ENCODE measurements at places on chromosomes 13 and 19. TPM values are rescaled to one million over a fixed set of nuclear protein-coding genes. Genes with fewer than 3 reads are reported as not detected.

DNA sequence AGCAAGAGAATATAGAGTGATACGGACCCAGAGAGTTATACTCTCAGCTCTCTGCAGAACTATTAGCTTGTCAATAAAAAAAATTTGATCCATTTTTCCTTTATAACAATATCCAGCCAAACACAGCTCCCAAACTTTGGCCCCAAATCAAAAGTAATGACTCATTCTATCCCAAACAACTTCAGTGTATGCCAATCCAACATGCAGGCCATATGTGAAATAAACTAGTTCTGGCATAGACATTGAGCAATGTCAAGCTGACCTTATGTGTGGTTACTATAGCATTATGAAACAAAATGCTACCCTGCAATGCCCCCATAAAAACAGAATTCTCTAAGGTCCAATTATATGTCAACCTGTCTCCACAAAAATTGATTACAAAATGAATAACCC is 209.5 kb downstream of the DNAJC15 start:
- DNase-seq: no peak

The AXL gene
- 13.8 TPM for total RNA-seq

The CBY2 gene
- total RNA-seq: not detected

The BRSK1 gene
- 1.9 TPM for total RNA-seq

The SIGLEC5 gene
- total RNA-seq: 0.84 TPM

Measured in left ventricle myocardium superior (tissue), 1 donor.